ENCODE measurements at places on chromosomes 2 and 18.

DNA sequence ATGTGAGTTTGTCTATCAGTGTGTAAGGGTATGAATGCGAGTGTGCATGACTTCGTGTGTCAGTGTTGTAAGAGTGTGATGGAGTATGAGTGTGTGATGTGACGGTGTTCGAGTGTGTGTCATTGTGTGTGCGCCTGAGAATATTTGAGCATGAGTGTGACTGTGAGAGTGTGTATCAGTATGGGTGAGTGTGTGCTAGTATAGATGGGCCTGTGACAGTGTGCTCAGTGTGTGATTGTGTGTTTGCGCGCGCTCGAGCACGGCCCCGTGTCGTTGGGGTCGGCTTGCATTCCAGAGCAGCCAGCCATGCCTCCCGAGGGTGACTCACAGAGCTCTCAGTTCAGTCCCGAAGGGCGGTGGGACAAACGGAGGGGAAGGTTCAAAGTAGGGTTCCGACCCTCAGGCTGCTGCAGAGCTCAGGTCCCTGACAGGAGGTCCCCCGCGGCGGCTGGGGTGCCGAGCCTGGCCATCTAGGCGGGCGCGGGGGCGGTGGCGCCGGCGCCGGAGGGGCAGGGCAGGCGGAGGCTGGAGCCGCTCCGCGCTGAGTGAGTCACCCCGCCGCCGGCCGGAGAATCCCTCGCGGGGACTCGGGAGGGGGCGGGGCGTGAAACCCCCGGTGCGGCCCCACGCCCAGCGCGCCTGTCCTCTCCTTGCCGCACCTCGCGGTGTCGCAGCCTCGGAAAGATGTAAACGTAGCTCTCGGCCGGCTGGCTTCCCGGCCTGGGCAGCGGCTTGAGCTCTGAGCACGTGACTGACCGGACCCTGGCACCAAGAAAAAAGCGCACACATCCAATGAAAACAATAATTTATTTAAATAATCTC, 3.8 kb downstream of the DLX2 start:
- no peaks in the 10 kb centered on the region for H3K36me3 ChIP-seq
- DNase-seq = peak; percentile 46
- peak overlapping the region; percentile 48 for H3K4me3 ChIP-seq
- peaks cover 99% of the 10 kb centered on the region for H3K27me3 ChIP-seq
- peaks cover 51% of the 10 kb centered on the region for H3K4me1 ChIP-seq
- no peak overlapping the region for H3K27ac ChIP-seq

GRCh38 chr2:64193491-64193890, 49.3 kb upstream of the PELI1 start:
- no peak overlapping the region for H3K27ac ChIP-seq
- peaks cover 48% of the 10 kb centered on the region for H3K4me1 ChIP-seq
- H3K4me3 ChIP-seq = no peak overlapping the region
- no peaks in the 10 kb centered on the region for H3K27me3 ChIP-seq
- no peak for DNase-seq
- H3K36me3 ChIP-seq = no peaks in the 10 kb centered on the region

GRCh38 chr2:121088251-121089165, 196.5 kb downstream of the TFCP2L1 start:
- H3K27me3 ChIP-seq = peaks cover 13% of the 10 kb centered on the region
- H3K4me1 ChIP-seq = no peaks in the 10 kb centered on the region
- DNase-seq = no peak
- H3K4me3 ChIP-seq = no peak overlapping the region
- peaks cover 7% of the 10 kb centered on the region for H3K36me3 ChIP-seq
- H3K27ac ChIP-seq = no peak overlapping the region

DNA sequence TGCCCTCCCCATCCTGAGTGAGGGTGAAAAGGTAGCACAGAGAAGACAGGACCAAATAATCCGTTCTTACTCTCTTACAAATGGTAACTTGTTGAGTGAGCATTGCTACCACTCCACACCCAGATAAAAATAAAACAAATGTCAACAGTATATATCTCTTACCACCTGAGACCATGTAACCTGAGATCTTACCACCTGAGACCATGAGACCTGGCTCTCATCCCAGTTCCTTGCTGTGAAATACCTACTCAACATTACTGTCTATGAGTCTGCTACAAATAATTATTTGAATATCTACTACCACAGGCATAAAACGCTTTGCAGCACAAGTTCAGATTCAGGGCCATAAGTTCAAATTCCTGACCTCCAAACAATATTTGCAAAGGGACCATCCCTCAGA, 234.7 kb downstream of the C1D start:
- DNase-seq = no peak
- H3K27me3 ChIP-seq = no peaks in the 10 kb centered on the region
- no peak overlapping the region for H3K27ac ChIP-seq
- H3K36me3 ChIP-seq = no peaks in the 10 kb centered on the region
- H3K4me3 ChIP-seq = no peak overlapping the region

- peaks cover 16% of the 10 kb centered on the region for H3K4me1 ChIP-seq
- peaks cover 3% of the 10 kb centered on the region for H3K36me3 ChIP-seq
- no peak overlapping the region for H3K4me3 ChIP-seq
Measured at GRCh38 chr18:53817976-53818950, 406.2 kb downstream of the MBD2 start.

DNA sequence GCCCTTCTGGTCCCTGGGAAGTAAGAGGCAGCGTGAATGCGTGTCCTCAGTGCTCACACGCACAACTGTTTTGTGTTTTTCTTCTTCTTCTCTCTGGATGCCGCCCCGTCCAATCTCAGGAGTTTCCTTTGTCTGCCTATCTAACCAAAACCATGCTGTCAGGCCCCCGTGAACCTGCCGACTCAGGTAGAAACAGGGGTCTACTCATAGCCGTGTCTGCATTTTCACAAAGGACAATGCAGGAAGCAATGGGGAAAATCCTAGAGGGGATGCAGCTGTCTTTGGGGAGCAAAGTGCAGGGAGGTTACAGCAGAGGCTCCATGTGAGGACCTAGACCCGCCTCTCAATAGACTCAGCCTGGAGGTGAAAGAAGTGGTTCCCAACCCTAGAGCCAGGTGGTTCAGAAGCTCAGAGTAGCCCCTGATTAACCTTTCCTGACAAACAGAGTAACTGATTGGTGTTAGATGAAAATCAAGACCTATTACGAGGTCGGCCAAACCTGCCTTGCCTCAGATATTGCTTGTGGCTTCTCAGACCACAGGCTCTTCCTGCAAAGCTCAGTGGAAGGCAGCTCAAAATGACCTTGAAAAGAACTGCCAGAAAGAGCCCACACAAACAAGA, 49.3 kb downstream of the CD226 start:
- peaks cover 6% of the 10 kb centered on the region for H3K36me3 ChIP-seq
- DNase-seq = no peak
- H3K27ac ChIP-seq = no peak overlapping the region
- H3K27me3 ChIP-seq = no peaks in the 10 kb centered on the region
- H3K4me3 ChIP-seq = no peak overlapping the region

DNA sequence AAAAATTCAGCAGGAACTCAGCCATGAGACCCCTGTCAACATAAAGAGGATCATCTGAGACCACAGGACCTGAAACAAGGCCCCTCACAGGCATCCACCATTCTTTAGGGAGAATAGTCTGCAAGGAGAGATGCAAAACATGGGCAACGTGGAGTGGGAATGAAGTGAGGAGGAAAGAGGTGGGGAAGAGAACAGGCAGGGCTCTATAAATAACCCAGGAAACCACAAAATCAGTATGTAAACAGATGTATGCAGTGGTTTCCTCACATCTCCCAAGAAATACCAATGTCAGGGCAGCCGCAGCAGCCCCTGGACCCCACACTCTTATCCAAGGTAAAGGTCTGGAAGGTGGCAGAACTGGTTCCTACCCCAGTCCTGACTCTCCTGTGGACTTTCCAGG, 168.5 kb downstream of the EN1 start:
- no peak overlapping the region for H3K27ac ChIP-seq
- H3K36me3 ChIP-seq = no peaks in the 10 kb centered on the region
- no peak for DNase-seq
- H3K4me3 ChIP-seq = no peak overlapping the region

DNA sequence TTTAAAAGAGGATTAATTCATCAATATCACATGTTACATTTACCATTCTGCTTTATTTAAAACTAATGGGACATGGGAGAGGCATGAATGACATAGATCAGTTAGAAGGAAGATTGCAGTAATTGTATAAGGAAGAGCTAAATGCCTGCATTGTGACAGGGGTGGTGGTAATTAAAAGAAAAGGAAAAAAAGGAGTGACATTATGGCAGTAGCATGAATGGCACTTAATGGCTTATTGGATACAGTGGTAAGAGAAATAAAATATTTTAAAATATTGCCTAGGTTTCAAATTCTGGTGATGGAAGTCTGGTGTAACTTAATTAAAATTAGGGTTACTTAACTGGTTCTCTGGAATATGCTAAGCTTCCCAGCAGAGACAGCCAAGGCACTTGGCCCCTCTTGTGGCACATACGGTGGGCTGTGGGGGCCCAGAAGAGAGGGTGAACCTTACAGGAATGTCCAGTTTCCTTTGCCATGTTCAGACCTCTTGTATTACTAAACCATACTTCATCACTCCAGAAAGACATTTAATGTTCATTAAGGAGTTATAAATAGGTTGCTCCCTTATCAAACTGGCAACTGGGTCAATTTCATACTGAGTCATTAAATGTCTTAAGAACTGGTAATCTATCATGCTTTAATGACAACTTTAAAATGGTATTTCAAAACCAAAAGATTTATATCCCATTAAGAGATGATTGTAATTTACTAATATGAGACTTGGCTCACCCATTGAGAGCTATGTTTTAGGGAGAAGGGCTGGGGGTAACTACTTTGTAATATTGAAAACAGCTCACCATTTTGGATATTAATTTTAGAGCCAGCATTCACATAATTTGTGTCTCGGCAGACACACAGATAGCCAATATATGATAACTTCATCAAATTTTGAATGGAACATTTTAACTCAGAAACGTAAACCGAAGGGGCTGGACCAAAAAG, 798.9 kb upstream of the PIK3C3 start:
- H3K27me3 ChIP-seq = no peaks in the 10 kb centered on the region
- DNase-seq = no peak
- no peaks in the 10 kb centered on the region for H3K36me3 ChIP-seq
- no peaks in the 10 kb centered on the region for H3K4me1 ChIP-seq

All from WTC11 (cell line).